Activated T-cell treated with anti-CD3 and anti-CD28 coated beads for 24 hours (primary cell): ENCODE measurements at places on chromosomes 6 and 20.

GRCh38 chr20:50874758-50875665, 56.2 kb downstream of the ADNP start:
- DNase-seq = no peak

GRCh38 chr6:127317388-127318128, 25.9 kb downstream of the ECHDC1 start:
- DNase-seq = no peak

- DNase-seq = peak; percentile 66
Observed at GRCh38 chr6:31729515-31729978, 448 bp upstream of the DDAH2 start.

- no peak for DNase-seq
Observed at GRCh38 chr6:44076356-44077213, 50.7 kb downstream of the MRPL14 start.

DNA sequence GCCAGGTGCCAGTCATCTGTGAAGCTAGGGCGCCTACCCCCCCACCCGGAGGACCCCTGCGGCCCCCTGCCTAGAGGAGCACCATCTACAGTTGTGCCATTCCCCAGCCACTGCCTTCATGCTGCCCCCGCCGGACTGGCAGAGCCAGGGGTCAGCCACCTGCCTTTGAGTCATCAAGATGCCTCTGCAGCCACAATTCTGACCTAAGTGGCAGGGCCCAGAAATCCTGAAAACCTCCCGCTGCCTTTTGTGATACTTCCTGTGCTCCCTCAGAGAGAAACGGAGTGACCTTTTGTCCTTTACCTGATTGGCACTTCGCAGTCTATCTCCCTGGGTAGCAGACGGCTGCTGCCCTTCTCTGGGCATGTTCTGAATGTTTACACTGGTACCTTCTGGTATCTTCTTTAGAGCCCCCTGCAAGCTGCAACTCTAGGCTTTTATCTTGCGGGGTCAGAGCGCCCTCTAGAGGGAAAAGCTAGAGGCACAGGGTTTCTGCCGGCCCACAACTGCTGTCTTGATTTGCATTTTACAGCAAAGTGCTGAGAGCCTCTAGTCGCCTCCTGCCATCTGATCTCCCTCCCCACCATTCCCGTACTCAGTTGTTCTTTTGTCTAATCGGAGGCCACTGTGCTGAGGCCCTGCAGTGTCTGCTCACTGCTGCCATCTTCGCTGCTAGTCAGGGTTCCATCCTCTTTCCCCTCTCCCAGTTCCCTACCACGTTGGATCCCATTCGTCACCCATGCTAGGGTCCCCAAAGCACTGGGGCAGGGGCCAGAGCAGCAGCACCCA, 26.9 kb downstream of the SPATA2 start:
- peak; percentile 40 for DNase-seq

DNA sequence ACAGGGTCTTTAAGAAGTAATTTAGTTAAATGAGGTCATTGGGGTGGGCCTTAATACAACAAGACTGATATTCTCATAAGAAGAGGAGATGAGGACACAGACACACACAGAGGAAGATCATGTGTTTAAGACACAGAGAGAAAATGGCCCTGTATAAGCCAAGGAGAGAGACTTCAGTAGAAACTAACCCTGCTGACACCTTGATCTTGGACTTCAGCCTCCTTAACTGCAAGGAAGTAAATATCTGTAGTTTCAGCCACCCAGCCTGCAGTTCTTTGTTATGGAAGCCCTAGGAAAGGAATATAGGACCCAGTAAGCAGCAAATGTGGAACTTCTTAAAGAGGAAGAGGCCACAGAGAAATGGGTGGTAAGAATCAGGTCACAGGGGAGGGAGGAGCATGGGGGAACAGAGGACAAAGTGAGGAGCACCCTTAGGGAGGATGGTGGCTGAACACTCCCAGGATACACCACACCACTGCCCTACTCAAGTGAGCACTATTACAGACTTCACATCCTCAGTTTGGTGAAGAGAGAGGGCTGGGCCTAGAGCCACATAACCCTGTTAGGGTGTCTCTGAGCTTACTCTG, 762 bp downstream of the SIRPB1 start:
- DNase-seq = no peak

DNA sequence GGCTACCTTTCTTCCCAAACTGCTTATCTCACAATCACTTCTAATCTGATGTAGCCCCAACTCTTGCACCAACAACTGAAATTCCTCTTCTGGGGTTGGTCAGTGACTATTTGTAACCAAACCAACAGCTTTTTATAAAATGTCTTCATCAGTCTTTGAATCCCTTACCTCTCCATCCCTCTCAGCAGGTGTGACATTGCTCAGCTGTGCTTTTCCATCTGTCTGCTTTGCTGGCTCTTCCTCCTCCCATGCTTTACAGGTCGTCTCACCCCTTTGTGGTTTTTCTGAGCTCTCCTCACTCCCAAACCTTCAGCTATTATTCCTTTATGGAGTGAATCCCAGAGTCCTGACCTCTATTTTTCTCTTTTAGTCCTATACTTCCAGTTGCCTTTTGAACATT, 5.9 kb downstream of the MAP7 start:
- no peak for DNase-seq

- no peak for DNase-seq
Observed at GRCh38 chr20:38650010-38650409, 48.4 kb downstream of the ARHGAP40 start.

GRCh38 chr6:137744877-137745276, 122.2 kb upstream of the TNFAIP3 start:
- DNase-seq = no peak

DNA sequence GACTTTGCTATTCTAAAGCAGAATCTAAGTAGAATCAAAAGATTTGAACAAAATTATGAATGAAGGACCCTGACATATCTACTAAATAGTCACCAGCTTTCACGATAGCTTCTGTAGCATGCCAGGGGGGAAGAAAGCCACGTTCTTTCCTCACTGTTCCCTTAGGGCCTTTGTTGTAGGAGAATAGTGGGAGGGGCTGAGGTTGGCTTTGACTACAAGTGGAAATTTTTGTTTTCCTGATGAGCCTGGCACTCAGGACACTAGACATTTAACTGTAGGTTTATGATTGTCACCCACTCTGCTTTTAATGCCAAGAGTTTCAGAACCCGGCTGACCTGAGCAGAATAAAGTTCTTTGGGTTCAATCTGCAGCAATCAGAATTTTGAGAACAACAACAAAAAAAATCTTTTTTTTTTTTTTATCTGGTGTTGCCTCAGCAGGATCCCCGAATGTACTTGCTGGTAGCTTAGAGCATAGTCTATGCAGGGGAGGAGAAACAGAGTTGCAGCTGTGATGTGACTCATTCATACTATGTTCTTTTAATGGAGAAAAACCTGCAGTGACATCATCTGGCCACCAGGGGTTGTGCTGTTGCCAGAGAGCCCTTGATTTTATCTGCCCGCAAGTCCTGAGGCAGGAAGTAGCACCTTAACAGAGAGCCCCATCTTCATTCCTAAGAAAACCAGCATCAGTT, 38.5 kb downstream of the TPD52L1 start:
- peak; percentile 47 for DNase-seq

DNA sequence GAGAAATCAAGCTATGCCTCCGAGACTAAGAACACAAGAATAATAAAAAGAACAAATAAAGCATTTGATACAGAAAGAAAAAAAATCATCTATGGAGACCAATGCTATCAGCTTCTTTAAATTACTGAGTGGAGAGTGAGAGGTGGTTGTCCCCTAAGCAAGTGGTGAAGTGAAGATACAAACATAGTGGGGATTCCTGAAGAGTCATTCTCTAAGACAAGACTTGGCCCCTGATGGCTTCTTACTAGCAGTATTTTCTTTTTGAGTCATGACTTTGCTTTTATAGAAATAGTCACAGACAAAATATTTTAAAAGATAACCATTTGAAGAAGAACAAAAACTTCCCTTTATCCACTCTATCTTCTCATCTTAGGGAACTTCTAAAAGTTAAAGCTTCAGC, 261.4 kb upstream of the PRDM1 start:
- DNase-seq = no peak

DNA sequence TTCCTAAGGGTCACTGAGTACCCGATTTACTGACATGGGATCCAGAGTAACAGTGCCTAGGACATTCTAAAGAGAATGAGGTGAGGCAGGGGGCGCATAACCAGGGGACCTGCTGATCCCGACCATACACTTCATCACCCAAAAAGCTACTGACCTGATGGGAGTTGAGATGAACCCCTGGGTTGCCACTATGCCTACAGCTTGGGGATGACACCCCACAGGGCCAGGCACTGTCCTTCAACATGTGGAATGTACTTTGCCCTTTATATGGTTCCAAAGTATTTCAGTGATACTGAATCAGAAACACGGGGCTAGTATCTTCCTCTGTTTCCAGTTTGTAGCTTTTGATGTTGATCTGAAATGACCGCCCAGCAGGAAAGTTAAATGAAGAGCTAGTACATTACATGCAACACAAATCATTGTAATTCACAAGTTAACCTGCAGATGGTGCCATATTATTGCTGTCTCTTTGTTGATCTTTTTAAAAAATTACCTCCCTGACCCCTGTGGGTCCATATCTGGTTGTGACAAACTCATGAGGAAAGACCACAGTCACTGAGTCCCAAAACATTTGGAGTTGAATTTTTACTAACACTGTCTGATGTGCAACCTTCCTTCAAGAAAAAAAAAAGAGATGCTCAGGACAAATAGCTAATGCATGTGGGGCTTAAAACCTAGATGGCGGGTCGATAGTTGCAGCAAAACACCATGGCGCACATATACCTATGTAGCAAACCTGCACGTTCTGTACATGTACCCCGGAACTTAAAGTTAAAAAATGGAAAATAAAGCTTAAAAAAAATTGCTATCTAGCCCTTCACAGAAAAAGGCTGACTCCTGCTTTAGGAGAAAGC, 42.7 kb upstream of the GCNT2 start:
- no peak for DNase-seq

DNA sequence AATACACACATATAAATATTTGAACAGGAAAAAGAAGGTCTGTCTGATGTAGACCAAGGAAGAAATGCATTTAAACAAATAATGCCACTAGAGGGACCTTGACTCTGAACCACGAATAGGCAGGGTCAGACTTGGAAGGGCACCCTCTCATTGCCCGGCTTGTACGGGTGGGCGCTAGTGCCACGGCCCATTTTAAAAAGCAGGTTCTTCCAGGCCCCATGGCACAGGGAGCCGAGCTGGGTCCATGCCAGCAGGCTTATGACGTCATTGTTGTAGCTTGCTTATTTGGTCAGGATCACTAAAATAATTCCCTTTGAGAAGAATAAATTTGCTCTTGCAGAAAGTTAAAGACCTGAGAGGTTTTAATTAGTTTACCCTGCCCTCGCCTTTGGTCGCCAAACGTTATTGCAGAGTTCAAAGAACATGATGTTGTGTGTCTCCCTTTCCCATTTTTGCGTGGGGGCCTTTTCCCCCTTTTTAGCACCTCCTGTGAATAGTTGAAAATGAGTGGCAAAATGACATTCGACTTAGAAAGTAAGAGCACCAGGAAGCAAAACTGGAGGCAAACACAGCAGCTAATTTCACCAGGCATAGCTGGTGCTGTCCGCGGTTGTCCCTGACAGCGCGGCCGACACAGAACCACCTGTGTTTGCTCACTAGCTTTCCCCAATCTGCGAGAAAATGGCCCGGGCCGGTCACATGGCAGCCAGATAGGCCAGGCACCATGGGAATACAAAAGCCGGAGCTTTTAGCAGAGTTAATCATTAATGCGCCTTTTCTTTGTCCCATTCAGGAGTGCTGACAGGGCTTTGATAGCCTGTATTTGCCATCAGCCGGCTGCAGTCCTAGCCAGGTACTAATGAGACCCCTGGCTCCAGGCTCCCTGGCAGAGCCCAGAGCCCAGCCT, 93.8 kb downstream of the FOXA2 start:
- DNase-seq = no peak

DNA sequence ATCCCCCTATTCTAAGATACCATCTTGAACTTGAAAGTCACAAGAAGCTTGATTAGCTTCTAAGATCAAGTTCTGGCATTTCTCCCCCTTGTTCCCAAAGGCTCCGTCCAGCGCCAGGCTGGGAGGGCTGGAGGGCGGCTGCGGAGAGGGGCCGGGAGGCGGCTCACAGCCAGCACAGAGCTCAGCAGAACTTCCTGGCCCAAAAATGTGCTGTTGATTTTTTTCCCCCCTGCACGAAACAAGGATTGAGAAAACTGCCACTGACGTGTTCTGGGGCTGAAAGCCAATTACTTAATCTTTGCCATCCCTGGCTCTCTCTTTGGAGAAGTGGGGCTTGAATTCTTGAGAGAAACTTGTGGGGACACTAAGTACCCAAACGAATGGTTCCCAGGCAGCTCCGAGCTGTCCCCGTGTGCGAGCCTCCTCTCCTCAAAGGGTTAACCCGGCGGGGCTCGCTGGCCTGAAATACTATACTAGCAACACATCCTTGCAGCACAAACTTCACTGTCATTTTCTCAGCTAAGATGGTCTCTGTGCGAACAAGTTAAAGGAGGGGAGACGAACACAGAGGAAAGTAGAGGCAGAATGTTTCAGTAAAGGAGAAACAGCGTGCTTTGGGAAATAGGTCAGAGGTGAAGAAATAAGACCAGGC, 452 bp downstream of the TRAF3IP2 start:
- DNase-seq = peak; percentile 5

DNA sequence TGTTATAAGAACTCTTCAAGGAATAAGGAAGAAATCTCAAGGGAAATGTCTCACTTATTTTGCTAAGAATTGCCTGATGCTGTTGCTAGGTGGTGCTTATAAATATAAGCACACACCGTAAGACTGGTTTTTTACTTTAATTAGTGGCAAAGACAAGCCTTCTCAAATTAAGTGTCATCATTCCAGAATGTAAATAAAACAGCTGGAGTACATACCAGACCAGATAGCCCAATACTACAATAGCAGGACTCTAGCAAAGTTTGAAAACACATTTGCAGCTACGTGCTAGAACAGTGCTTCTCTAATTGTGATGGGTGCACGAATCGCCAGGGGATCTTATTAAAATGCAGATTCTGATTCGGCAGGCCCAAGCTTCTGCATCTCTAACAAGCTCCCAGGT, 6.8 kb downstream of the CNKSR3 start:
- DNase-seq = no peak

GRCh38 chr6:111237852-111238251, 150.5 kb downstream of the SLC16A10 start:
- no peak for DNase-seq

DNA sequence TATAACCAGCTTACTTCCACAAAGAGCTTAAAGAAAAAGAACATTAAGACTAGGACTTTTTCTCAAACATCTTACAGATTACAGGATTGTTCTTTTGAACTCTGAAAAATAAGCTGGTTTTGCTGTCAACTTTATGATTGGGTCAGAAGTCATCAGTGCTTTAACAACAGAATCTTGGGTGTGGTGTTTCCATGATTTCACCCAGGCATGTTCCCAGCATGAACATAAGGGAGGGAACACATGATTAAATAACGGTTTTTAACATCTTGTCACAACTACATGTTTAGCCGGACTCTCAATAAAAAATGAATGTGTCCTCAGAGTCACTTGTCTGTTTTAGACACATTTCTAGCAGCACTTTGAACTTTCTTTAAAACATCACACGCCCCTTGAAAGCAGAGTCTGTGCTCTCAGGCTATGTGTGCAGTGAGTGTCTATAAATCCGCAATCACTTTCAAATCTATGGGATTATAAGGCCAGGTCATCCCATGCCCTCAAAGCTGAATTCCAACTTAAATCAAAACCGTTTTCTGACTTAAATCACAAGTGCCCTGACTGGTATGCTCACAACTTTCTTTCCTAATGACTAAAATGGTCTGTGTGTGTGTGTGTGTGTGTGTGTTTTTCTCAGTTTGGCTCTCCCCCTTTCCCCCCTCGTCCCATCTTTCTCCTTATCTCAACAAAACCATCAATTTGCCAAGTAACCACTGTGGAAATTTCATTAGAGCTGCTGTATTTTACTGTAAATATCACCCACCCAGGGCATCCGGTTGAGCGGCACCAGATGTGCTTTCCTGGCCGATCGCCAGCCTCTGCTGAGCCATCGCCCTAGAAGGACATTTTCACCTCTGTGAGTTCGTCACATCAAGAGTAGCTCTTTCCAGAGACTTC, 216.8 kb upstream of the DTNBP1 start:
- peak; percentile 42 for DNase-seq
